NCI-H1105 treated with DMSO at 0.1 percent for 48 hours (cell line): ENCODE measurements at places on chromosomes 16 and 17.

DNA sequence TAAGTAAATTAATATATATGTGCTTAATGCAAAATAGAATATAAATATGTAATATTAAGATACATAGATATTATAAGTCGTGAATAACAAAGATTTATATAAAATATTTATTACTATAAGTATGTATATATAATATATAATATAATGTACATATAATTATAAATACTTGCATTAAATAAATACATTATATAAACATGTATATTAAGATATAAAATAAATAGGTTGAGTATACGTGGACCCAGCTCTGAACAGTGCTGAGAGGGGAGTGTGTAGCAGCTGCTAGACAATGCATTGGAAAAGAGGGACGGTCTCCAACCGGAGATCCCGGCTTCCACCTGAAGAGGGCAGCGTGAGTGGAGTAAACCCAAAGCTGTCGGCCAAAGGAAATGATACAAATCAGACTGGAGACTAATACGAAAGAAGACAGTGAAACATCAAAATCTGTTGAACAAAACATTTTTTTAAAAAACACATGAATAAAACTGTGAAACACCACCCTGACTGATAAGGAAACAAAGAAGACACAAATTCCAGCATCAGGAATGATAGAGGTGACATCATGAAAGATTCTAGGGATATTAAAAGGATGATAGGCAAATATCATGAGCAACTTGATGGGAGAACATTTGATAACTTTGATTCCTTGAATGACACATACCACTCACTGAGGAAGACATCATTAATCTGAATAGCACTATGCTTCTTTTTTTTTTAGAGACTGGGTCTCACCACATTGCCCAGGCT is 125.4 kb upstream of the CHMP6 start:
- peak; percentile 51 for DNase-seq

DNA sequence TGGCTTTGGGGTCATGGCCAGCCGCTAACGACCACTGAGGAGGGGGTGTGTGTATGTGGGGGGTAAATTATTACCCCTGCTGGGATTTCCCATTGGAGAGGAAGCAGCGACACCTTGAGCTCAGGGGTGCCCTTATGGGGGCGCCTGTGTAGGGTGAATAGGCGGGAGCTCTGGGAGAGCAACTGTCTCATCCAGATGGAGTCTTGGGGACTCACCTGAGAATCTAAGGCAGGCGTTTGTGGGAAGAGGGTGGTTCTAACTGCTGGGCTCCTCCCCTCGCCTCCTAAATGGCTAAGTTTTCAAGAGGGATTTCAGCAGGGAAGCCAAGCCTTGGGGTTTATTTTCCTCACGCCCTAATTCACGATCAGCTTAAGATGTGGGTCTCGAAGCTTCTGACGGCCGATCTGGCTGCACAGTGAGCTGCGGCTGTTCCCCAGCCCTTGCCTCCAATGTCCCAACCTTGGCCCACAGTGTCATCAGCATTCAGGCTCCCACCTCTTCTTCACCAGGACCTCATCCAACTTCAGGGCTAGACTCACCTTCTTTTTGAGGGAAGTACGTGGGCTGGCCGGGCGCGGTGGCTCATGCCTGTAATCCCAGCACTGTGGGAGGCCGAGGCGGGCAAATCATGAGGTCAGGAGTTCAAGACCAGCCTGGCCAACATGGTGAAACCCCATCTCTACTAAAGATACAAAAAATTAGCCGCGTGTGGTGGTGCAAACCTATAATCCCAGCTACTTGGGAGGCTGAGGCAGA is 136.9 kb upstream of the EEF2KMT start:
- DNase-seq: no peak

- DNase-seq: no peak
Observed at GRCh38 chr17:59558953-59559352, 6.5 kb upstream of the DHX40 start.

DNA sequence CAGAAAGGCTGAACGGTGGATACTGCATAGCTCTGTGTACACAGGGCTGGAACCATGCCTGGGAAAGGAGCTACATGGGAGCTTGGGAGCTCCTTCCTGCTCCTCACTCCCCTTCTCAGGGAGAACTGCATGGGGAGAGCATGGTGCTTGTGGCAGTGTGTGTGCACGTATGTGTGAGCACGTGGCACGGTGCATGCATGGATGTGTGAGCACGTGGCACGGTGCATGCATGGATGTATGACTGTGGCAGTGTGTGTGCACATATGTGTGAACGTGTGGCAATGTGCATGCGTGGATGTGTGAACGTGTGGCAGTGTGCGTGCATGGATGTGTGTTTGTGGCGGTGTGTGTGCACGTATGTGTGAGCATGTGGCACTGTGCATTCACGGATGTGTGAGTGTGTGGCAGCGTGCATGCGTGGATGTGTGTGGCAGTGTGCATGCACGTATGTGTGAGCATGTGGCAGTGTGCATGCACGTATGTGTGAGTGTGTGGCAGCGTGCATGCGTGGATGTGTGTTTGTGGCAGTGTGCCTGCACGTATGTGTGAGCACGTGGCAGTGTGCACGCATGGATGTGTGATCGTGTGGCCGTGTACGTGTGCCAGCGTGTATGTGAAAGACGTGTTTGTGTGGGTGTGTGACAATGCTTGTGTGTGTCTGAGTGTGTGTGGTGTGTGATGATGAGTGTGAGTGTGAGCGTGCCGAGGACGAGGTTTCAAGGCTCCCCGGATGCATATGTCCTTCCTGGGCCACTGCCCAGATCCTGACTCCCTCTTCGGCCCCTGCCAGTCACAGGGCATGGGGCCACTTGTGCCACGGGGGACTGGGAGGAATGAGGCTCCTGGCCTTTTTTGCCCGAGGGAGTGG is 52.4 kb upstream of the JPH3 start:
- no peak for DNase-seq

DNA sequence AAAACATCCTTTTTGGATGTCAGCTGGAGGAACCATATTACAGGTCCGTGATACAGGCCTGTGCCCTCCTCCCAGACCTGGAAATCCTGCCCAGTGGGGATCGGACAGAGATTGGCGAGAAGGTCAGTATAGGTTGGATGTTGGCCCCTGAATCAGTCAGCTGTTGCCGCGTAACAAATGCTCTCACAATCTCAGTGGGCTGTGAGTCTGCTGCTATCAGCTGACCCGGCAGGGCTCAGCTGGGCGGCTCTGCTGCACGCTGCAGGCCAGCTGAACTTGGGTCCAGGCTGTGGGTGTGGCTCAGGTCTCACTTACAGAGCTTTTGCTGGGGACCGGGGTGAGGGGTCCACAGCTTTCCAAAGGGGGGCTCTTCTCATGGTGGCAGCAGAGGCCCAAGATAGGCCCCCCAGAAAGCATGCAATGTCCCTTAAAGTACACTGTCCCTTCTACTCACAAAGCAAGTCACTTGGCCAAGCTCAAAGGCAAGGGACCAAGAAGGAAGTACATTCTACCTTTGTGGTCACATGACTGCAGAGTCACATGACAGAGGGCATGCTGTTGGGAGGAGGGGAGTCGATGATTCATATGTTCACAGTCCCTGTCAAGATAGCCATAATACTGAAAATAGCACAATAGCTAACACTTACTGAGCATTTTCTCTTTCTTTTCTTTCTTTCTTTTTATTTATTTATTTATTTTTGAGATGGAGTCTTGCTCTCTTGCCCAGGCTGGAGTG is 134.2 kb downstream of the ABCC1 start:
- no peak for DNase-seq

DNA sequence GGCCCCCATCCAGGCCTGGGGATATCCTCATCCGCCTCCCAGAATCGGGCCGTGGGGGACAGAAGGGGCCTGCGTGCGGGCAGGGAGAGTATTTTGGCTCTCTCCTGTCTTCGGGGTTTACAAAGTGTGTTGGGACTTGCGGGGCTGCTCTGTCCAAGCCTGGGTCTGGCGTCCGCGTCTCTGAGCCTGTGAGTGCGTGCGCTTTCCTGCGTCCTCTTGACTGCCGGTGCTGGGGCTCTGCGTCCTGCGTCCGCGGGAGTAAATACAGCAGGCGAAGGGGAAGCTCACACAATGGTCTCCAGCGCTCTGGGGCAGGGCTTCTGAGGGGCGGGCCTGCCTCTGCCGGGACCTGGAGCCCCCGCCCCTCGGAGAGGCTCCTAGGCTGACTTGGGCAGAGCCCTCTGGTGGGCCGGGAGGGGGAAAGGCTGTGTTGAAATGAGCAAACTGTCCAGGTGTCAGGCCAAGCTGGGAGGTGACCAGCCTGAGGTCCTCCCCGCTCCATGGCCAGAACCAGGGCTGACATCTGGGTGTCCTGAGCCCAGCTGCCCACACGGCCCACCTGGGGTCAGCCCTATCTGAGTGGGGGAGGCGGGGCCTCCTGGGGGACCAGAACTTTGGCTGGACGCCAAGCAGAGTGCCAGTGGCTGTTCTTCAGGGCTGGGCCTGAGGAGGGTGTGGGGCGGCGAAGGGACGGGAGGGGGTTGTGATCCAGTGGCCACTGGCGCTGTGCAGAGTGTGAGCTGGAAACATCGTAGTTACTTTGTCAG is 233.6 kb downstream of the SEC14L1 start:
- no peak for DNase-seq

GRCh38 chr17:33674685-33675084 is 381.6 kb upstream of the ASIC2 start:
- peak; percentile 27 for DNase-seq

DNA sequence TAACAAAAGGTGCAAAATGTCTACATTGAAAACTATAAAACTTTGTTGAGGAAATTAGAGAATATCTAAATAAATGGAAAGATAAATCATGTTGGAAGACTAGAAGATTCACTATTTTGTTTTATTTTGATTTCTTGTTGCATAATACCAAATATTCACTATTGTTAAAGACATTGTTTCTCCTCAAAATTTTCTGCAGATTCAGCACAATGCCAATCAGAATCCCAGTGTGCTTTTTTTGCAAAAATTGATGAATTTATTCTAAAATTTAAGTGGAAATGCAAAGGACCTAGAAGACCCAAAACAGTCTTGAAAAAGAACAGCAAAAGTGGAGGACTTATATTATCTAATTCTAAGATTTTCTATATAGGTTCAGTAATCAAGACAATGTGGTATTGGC is 40.4 kb downstream of the TTLL6 start:
- no peak for DNase-seq

- DNase-seq: no peak
Observed at GRCh38 chr17:41442739-41443138, 2.0 kb upstream of the KRT38 start.

DNA sequence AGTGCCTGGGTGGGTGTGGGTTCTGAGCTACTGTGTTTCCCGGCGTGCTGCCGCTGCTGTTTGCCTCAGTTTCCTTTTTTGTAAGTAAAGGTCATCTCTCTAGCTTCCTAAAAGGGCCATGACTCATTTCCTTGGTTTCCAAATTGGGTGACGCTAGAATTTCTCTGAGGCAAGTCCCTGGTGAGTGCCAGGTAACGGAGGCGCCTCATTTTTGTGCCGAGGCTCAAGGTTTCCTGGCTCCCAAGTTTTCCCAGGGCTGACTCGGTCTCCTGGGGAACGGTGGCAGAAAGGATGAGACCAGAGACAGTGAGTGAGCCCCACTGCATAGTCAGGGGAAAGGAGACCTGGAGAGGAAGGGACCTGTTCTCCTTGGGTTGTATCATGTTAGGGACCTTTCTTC is 20.3 kb downstream of the MSI2 start:
- no peak for DNase-seq

- no peak for DNase-seq
Observed at GRCh38 chr17:8703001-8703400, 41.6 kb downstream of the CCDC42 start.

DNA sequence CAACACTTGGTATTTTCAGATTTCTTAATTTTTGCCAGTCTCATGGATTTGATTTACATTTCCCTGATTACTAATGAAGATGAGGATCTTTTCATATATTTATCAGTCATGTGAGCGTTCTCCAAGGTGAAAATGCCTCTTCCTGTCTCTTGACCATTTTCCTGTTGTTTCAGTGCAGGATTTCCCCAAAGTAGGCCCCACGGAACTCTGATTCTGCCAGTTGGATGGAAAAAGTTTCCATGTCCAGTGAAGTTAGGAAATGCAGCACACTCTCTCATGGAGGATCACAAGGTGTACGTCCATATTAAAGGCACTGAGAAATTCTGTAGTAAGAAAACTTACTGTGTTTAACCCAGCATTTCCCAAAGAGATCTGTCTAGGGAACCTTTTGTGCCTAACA is 16.5 kb upstream of the LIMD2 start:
- no peak for DNase-seq

GRCh38 chr17:43547659-43548256 is 1.6 kb upstream of the ETV4 start:
- no peak for DNase-seq

DNA sequence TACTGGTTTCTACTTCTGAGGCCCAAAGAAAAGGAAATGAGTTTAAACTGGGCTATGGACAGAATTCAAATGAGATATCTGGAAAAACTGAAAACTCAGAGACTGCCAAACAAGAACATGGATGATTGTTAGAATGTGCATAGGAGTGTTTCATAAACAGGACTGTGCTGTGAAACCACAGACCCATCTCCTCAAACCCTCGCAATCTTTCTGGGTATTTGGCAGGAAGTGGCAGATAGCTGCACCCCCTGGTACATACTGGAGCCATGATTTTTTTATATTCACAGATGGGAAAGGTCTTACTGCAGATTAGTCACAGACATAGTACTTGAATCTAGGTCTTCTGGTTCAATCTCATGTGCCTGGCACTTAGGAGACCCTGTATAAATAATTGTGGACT is 145.0 kb downstream of the CCDC182 start:
- no peak for DNase-seq

- DNase-seq: no peak
Observed at GRCh38 chr17:82668024-82668630, 19.9 kb upstream of the WDR45B start.

DNA sequence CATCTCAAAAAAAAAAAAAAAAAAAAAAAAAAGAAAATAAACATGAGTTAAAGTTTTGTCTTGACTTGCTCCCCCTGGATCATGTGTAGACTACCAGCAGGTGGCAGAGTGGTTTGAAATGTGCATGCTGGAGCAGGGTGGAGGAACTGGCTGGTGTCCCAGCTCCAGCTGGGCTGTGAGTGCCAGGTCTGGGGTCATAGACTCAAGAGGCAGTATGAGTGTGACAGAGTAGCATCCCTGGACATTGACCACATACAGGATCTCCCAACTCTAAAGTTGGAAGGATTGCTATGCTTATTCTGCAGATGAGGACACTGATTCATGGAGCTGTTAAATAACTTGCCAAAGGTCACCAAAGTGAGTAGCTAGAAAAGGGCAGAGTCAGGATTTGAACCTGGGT is 198.0 kb upstream of the MPHOSPH6 start:
- DNase-seq: no peak
